ENCODE measurements at places on chromosomes 5 and 9.

DNA sequence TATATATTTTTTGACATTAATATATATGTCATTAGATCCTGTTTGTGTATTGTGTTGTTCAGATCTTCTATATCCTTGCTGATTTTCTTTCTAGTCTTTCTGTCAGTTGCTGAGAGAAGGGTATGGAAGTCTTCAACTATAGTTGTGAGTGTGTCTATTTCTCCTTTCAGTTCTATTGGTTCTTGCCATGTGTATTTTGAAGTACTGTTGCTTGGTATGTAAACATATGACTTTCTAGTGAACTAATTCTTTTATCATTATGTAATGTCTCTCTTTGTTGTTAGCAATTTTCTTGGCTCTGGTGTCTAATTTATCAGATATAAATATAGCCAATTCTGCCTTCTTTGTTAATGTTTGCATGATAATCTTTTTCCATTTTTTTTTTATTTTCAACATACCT, 84.3 kb upstream of the CAST start:
- DNase-seq, result no peak
- H3K4me3 ChIP-seq, result no peak overlapping the region
- H3K27ac ChIP-seq, result no peak overlapping the region

- DNase-seq, result no peak
- no peak overlapping the region for H3K4me3 ChIP-seq
- peaks cover 9% of the 10 kb centered on the region for H3K27me3 ChIP-seq
- H3K4me1 ChIP-seq, result peaks cover 42% of the 10 kb centered on the region
These were observed 267.6 kb upstream of the TNC start for GRCh38 chr9:115385383-115386122.

DNA sequence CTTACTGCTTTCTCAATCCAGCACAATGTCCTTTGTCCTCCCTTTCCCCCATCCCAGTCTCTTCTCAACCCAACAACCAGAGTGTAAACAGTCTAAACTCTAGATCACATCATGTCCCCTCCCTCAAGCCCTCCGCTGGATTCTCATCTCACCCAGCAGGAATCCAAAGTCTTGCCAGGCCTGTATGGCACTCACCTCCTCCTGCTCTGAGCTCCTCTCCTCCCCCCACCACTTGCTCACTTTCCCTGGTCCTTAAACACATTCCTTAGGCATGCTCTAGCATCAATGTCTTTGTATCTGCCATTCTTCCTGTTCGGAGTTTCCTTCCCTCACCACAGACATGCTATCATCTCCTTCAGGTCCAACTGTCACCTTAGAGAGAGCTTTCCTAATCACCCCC, 78.8 kb downstream of the NIPSNAP3B start:
- DNase-seq, result no peak
- peaks cover 22% of the 10 kb centered on the region for H3K4me1 ChIP-seq
- peaks cover 22% of the 10 kb centered on the region for H3K36me3 ChIP-seq
- peak overlapping the region; percentile 78 for H3K27ac ChIP-seq
- H3K4me3 ChIP-seq, result no peak overlapping the region

DNA sequence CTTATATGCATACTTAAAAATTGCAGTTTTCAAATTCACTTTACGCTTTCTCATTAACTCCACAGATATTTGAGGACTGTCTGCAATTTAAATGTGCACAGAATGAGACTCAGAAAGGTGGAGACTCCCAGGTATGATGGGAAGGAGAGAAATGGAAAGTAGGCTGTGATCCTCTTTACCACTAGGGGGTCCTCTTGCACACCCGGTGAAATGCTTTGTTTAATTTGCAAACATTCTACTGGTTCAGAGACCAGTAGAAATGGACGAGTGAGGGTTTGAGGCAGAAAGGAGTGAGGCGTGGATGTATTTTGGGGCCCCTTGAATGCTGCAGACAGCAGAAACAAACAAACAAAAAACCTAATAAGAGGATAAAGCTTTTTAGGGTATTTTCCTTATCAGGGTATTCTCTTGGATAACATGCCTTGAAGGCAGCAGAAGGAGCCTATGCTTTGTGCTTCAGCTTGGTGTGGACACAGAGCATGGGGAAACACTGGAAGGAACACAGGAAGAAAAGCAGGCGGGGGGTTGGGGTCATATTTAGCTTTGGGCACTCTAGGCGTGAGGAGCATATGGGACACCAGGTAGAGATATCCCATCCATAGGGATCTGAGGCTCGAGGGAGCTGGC, 410.1 kb downstream of the DMRT2 start:
- no peaks in the 10 kb centered on the region for H3K36me3 ChIP-seq
- no peak for DNase-seq
- peaks cover 28% of the 10 kb centered on the region for H3K4me1 ChIP-seq
- no peak overlapping the region for H3K4me3 ChIP-seq
- peaks cover 8% of the 10 kb centered on the region for H3K27me3 ChIP-seq
- H3K27ac ChIP-seq, result no peak overlapping the region

DNA sequence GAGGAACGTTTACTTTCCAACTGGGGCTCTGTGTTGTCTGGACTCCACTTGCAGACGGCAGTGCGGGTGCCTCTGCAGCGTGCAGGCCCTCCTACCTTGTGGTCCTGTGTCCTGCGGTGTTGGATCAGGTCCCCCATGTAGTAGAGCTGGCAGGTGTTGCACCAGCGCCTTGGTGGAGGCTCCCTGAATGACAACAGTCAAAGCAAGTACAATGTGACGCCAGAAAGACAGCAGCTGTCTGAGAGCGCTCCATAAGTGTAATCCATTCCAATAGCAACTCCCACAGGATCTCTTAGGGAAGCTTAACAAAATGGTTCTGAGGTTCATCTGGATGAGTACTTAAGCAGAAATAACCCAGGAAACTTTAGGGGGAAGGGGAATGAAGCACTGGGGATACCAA, 9.9 kb downstream of the BBLN start:
- no peaks in the 10 kb centered on the region for H3K27me3 ChIP-seq
- H3K36me3 ChIP-seq, result peaks cover 60% of the 10 kb centered on the region
- DNase-seq, result no peak
- H3K4me1 ChIP-seq, result peaks cover 22% of the 10 kb centered on the region

Measured in nephron progenitor cell (in vitro differentiated cells).